ENCODE measurements at places on chromosomes 6 and 20. TPM values are rescaled to one million over a fixed set of nuclear protein-coding genes. Genes with fewer than 3 reads are reported as not detected.
A peak's percentile ranks its signal among the peaks of the same experiment; 100 is the strongest.

- no peak for DNase-seq
Measured at GRCh38 chr6:160300076-160300695, 41.6 kb upstream of the SLC22A2 start.

DNA sequence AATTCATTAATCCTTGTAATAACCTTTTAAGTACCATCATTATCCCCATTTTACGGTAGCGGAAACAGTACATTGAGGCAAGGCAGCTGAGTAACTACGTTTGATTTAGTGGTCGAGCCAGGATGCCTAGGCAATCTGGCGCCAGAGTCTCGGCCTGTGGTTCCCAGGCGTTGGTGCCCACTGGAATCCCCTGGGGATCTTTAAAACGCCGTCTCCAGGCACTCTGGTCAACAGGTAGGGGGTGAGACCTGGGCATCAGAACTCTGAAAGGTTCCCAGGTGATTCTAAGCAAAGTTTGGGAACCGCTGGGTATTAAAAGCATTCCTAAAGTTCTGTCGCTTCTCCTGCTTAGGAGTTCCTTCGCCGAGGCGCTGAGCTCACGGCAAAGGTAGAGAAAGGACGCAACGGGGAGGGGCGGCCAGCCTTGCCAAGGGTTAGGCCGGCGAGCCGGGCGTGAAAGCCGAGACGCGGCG lies 939 bp downstream of the DTNBP1 start:
- no peak for DNase-seq

GRCh38 chr6:154668156-154668555 lies 65.1 kb upstream of the SCAF8 start:
- DNase-seq = no peak

- no peak for DNase-seq
Measured at GRCh38 chr6:105226598-105227294, 46.9 kb upstream of the POPDC3 start.

- DNase-seq = no peak
Measured at GRCh38 chr6:139757784-139758183, 383.3 kb upstream of the CITED2 start.

DNA sequence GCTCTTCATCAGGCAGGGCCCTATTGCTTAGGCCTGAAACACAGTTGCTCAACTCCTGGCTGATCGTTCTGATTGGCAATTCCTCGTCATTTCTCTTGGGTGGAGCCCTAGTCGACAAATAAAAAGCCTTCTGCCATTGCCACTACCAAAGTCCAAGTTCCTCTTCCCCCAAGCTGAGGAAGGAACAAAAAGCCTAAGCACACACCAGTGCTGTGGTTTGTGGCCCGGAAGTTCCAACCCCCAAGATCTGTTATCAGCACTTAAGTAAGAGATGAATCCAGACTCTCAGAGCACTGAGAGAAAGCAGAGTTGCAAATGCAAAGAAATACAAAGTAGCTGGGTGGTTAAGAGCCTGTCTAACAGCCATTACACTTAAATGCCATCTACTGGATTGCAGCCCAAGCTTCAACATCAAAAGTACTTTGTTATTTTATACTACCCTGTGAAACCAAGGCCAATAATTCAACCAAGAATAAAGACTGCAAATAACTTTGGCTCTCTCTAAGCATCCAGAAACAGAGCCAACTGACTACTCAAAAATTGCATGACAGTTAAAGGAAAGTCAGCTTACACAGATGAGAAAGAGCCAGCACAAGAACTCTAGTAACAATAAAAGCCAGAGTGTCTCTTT lies 1024.0 kb downstream of the GRIK2 start:
- no peak for DNase-seq

DNA sequence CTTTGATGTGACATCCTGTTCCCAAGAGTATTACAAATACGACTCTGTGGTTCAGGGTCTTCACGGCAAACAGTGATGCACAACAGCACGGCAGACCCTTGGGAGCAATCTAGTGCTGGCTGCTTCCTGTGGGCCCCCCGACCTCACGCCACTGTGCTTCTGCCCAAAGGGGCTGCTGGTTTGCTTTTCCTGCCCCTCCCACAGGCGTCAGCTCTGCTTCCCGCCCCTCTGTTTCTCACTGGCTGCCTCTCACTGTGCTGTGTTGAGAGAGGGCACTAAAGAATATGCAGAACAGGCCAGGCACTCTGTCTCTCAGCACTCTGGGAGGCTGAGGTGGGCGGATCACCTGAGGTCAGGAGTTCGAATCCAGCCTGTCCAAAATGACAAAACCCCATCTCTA lies 554.5 kb upstream of the AGPAT4 start:
- no peak for DNase-seq

DNA sequence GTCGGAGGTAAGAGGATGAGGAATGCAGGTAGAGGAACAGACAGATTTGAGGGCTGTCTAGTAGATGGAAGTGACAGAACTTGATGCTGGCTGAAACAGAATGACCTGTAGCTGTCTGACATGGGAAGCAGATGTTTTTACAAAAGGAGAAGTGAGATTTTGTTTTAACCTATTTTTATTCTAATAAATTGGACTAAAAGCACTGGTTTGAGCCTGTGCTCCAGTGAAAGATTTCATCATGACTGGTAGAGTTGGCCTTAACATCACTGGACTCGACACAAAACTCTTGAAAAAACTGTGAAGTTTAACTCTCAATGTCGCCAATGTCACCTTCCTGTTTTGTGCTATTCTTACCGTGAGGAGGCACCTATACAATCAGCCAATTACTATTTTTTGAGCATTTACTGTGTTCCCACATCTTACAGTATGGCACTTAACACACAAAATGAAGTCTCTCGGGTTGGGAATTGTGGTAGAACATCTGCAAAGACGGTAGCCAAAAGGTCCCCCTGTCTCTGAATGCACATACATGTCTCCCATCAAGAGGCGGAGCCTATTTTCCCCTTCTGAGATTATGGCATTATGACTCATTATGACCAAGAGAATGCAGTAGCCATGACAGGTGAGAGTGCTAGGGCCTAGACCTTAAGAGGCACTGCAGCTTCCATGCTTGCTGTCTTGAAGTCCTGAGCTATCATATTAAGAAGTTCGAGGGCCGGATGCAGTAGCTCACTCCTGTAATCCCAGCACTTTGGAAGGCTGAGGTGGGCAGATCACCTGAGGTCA lies 93.2 kb downstream of the FOXF2 start:
- DNase-seq = no peak

- no peak for DNase-seq
Measured at GRCh38 chr6:8337147-8337546, 98.2 kb downstream of the SLC35B3 start.

- no peak for DNase-seq
Measured at GRCh38 chr20:59778615-59779200, 154.7 kb downstream of the SYCP2 start.

DNA sequence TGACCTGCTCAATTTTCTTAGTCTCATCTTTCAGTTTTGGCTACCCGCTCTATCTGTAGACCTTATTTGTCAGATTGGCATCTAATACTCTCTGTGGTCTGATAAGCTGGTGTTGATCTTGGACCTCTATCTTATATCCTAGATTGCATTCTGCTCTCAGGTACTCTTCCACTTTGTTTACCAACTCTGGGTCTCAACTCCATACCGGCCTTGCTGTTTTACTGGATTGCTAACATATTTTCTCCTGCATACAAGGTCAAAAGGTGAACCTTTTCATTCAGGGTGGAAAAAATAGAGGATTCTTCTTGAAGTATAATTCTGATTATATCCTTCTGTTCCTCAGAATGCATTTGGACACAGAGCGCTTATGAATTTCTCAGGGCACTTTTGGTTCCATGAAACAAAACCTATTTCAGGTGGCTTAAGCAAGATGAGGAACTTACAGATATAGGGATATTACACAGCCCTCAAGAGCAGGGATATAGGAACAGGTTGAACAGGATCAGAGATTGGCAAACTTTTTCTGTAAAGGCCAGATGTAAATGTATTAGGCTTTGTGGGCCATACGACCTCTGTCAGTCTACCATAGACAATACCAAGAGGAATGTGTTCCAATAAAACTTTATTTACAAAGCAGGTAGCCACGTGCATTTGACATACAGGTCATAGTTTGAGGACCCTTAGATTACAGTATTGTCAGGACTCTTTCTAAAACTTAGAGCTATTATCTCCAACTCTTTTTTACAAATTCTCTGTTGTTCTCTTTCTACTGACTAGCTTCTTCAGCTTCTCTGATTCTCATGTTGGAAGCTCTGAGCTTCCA lies 2.5 kb upstream of the SH3BGRL2 start:
- no peak for DNase-seq

DNA sequence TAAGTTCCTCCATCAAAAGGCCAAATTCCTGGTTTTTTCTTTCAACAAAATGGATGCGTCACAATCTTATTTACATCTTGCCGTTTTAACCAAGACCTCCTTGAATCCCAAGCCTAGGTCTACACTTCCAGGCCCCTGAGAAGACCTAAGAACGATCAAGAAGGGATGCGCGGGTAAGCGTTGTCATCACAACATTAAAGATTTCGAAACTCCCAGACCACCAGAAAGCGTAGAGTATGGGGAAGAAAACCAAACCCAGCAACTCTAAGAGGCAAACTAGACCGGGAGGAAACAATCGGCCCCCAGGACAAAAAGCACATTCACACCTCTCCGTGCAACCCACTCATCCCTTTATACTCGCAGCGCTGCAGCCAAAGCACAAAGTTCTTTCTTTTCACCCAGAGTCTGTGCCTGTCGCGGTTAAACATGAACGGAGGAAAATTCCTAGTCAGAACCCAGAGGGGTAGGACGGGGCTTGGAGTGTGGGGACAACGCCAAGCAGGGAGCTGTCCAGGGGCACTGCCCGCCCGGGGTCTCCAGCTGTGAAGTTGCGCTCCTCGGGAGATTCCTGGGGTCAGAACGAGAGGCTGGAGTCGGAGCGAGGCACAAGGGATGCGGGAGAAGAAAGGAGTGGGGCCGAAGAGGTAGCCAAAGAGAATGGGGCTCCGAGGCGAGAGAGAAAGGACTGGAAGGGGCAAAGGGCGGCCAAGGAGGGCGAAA lies 725 bp downstream of the OSER1 start:
- DNase-seq = no peak

GRCh38 chr6:169162752-169163407 lies 90.8 kb downstream of the THBS2 start:
- DNase-seq = peak; percentile 23

Gene LY6G5C
- total RNA-seq = 3.7 TPM

Gene ZC3H12D
- not detected for total RNA-seq

Gene SLC24A3
- 0.18 TPM for total RNA-seq

Gene NOX3
- not detected for total RNA-seq

Gene DEF6
- 2.1 TPM for total RNA-seq

Gene TCP11
- 0.41 TPM for total RNA-seq

Gene GDAP1L1
- total RNA-seq = not detected

Gene MAK
- not detected for total RNA-seq

Gene FAM209B
- total RNA-seq = not detected

Gene METTL24
- total RNA-seq = not detected

Gene BTN1A1
- not detected for total RNA-seq
